Stimulated activated CD8-positive, alpha-beta memory T cell treated with anti-CD3 and anti-CD28 coated beads, Interleukin-7, amount 100 ng/mL, for 24 hours (primary cell): ENCODE measurements at places on chromosomes 3 and 15.

GRCh38 chr3:49511639-49512038 is 41.6 kb downstream of the DAG1 start:
- no peak for DNase-seq

DNA sequence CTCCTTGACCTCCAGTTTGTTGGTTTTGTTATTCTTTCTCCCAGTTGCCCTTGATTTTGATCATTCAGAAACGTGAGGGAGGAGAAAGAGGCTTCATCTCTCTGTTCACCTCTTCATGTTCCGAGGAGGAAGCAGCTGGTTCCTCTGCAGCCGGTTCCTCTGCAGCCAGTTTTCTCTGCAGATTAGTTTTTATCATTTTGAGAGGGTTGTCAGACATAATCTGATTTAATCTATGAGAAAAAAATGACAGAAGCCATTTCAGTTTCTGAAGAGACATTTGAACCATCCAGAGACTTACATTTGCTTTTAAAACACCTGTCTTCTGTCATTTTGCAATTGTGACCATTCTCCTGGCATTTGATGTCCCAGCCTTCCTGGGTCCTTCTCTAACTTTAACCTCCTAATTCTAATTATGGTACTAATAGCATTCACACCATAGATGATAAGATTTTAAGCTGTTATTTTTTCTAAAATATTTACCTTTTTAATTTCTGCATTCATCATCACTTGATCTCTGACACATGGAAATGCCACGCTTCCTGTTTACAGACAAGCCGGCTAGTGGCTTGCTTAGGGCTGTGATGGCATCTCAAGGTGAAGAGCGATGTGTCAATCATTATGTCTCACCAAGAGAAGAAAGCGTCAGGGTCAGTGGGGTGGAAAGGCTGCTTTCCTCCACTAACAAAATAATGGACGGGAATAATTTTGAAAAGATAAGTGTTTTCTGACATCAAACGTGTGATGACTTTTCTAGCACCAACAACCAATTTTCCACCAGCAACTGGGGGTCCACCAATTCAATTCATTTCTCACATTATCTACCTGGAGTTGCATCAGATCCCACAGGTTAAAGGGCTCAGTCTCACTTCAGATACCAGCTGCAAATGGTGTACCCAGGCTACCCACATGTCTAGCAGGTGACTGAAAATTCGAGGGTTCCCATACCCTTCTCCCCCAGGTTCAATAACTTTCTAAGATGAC is 76.4 kb downstream of the CHRNA7 start:
- DNase-seq: no peak

GRCh38 chr3:5095886-5096285 is 26.2 kb upstream of the ARL8B start:
- DNase-seq: no peak

GRCh38 chr3:72487946-72488737 is 360.1 kb downstream of the SHQ1 start:
- DNase-seq: no peak

DNA sequence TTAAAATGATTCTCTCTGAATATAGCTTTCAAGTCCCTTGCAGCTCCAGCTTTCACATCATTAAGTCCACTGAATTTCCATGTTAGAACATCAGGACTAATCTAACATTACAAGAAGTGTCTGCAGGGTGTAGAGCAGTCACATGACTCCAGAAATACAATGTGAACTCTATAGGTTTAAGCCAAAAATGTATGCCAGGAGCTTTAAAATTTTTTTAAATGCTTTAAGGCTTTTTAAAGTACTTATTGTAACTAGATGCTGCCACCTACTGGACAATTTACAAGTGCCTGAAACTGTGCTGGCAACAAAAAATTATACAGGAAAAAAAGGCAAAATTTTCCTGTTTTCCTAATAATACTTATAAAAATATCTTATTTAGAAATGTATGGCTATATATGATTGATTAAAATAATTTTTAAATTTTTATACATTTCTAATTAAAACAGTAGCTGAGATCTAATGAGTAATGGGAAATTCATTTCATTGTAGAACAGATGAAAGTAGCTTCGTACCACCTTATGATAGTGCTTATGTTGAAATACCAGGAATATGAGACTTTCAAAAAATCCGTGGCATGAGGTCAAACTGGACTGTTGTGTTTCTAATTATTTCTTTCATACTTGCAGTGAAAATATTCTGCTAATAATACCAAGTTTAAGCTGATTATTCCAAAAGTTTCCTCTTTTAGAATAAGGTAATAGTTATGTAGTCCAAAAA is 25.7 kb downstream of the FSIP1 start:
- no peak for DNase-seq

DNA sequence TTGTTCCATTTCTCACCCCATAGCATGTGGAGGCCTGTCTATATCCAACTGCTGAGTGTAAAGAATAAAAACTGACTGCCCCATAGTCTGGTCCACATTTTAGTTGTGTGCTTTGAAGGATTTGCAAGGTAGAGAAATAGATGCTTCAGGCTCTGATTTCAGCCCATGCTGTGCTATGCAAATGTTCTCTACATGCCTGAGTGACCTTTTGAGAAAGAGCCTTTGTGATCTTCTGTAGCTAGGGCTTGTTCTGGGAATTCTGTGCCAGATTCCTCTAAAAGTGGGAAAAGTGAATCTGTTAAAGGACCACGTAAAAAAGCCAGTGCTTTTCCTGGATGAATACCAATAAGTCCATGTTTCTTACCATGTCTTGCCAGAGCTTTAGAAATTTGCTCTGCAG is 5.2 kb downstream of the KCTD6 start:
- no peak for DNase-seq

DNA sequence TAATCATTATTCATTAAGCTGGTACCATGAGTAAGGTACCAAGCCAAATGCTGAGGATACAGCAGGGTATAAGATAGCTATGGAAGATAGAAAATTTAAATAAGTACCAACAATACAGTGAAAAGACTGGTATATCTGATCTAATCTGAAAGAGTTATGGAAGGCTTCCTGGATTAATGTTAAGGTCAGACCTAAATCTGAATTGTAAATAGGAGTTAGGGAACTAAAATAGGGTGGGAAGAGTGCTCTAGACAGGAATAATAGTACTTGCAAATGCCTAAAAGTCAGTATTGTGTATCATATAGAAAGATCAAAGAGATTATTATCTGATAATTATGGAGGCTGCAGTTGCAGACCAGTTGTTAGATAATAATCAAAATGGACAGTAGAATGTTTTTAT is 2.6 kb upstream of the ACKR4 start:
- no peak for DNase-seq

DNA sequence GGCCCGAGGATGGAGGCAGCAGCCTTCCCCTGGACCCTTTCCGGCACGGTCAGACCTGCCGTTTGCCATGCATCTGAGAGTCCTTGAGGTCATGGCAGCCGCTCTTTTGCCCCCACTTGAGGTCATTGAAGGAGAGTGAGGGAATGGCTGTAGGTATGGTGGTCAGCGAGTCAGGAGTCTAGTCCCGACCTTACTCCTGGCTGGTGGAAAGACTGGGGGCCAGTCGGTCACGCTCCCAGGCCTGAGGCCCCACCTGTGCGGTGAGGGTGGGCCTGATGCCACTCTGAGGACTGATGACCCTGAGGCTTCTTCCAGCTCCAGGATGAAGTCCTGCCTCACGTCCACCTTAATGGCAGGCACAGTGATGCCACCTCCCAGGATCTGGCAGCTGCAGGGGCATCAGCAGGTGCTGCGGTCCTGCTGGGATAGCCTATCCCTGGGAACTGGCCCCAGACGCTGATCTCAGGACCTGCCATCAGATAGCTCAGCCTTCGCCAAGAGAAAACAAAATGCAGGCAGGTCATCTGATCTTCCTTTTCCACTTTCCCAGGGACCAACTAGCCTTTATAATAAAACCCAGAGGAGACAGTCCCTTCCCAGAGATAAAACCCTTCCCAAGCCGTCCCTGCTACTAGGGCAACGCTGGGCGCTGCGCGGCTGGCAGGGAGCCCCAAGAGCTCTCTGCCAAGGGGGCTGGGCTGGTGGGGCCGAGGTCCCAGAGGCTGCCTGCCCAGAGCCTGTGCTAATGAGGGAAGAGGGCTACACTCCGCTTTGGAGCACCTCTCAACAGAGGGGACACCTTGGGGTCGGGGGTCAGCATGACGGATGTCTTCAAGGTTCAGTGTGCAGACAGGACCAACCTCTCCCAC is 42.2 kb downstream of the TM2D3 start:
- DNase-seq: no peak

DNA sequence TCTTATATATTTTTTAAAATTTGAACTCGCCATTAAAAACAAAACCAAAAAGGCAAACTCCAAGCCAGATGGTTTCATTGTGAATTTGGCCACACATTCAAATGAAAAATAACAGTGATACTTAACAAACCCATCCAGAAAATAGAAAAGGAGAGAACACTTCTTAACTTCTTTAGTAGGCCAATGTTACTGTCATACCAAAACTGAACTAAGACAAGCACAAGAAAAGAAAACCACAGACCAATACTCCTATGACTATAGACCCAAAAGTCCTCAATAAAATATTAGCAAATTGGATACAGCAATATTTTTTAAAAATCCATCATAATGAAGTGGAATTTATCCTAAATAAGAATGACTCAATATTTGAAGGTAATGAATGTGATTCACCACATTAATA is 73.5 kb upstream of the ALDH1A3 start:
- DNase-seq: no peak

DNA sequence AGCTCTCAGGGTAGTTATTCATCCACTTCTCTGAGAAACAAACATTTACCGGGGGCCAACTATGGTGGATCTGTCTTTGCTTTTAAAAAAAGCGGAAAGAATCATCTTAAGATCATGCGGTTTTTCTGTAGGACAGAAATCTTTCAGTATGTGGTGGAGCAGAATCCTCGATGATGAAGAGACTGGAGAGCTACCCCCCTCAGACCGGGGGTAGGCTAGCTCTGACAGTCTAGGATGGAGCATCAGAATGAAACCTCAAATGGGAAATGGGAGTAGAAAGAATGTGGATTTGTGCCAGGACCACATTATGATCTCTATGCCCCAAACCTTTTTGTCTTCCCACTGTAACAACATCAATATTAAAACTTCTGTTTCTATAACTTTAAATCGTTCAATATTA is 30.3 kb downstream of the TPRG1 start:
- DNase-seq: no peak

DNA sequence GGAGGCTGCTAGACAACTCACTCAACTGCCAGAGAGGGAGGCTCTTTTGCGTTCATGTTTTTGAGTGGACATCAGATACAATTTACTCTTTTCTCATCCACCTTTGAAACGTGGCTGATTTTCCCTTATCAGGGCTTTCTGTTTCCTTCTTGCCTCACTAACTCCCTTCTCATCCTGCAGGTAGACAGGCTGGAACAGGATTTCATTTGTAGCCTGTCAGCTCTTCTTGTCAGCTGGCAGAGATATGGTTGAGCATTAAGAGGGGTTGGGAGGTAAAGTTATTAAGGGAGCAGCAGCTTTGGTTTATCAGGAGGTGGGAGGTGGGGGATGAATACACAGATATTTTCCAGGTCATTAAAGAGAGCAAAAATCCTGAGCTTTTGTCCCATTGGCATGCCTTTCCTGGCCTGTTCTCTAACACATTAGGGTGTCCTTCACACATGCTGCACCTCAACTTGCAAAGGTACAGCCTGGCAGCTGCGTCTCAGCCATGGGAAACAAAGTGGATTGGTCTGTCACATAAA is 73.5 kb downstream of the PPM1L start:
- DNase-seq: no peak

- peak; percentile 51 for DNase-seq
Measured at GRCh38 chr15:89760303-89761008, 9.4 kb upstream of the MESP1 start.
